ENCODE measurements at places on chromosomes 11 and 22.

- DNase-seq, result no peak
Measured at GRCh38 chr11:70085815-70086769, 8.0 kb downstream of the ANO1 start.

- DNase-seq, result no peak
Measured at GRCh38 chr22:19397734-19398104, 33.8 kb downstream of the HIRA start.

GRCh38 chr11:37107831-37108230, 509.8 kb upstream of the RAG2 start:
- DNase-seq, result no peak

GRCh38 chr22:25883482-25884033, 141.6 kb downstream of the MYO18B start:
- DNase-seq, result no peak

GRCh38 chr22:29480512-29481264, 670 bp downstream of the NEFH start:
- DNase-seq, result peak; percentile 64
